Urinary bladder (tissue), 4 donors: ENCODE measurements at places on chromosomes 16 and 17. TPM values are rescaled to one million over a fixed set of nuclear protein-coding genes. Genes with fewer than 3 reads are reported as not detected.

DNA sequence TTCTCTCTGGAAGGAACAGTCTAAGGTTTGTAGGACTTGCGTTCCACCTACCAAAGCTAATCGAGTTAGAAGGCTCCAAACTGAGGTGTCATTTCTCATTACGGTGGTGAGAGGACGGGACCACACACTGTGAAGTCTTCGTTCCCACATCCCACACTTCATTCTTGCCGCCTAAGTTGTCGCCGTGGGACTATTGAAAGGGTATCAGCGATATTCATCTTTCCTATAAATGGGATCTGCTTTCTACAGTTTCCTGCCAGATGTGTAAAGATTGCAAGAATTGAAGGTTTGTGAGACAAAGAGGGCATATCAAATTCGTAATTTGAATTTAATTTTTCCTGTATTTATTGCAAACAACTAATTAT is 608 bp upstream of the TRIM37 start:
- no peak for DNase-seq

Gene RANBP10
- total RNA-seq, result 6.0 TPM

Gene SPAG7
- total RNA-seq, result 35.2 TPM

GRCh38 chr16:31138621-31139578 is 3.4 kb upstream of the PRSS8 start:
- DNase-seq, result peak; percentile 67

Gene IRF8
- 20.6 TPM for total RNA-seq

GRCh38 chr17:6523330-6523729 is 33.0 kb downstream of the PITPNM3 start:
- no peak for DNase-seq

DNA sequence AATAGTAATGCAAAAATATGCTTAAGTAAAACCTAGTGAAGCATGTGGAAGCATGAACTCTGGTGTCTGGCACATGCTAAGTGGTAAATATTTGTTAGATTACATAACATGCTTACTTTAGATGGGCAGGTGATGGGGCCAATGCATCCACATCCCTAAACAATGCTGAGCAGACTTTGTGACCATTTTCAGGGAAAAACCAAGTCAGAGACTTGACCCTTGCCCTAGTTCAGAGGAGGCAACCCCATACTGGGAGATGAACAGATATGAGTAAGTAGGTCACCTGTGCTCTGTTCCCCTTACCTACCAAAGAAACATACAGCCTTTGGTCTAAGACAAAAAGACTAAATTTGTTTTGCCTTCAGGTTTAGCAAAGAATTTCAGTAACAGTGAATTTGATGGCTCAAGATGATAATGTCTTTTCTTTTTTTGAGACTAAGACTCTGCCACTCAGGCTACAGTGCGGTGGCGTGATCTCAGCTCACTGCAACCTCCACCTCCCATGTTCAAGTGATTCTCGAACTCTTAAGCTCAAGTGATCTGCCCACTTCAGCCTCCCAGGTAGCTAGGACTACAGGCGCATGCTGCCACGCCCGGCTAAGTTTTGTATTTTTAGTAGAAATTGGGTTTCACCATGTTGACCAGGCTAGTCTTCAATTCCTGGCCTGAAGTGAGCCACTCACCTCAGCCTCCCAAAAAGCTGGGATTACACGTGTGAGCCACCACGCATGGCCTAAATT is 91.4 kb downstream of the HIC1 start:
- DNase-seq, result no peak

DNA sequence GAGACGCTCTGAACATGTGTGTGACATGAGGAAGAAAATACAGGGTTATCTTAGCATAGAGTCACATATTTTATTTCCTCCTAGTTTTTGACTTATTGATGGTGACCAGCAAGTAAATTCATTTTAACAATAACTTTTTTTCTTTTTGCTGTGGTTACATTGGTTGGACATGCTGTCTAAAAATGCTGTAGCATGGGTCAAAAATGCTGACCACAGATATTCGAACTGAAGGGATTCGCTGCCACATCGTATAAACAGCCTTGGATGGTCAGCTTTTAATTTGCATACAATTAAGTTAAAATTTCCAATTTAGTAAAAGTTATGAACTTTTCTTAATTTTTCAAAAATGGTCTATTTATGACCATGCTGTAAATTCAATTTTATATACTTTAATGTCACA is 30.5 kb downstream of the RPGRIP1L start:
- no peak for DNase-seq

GRCh38 chr16:83711069-83711468 is 96.7 kb upstream of the HSBP1 start:
- no peak for DNase-seq

GRCh38 chr17:16551878-16552636 is 16.9 kb downstream of the ZNF287 start:
- DNase-seq, result no peak

GRCh38 chr17:69954241-69954925 is 120.6 kb upstream of the KCNJ16 start:
- no peak for DNase-seq

DNA sequence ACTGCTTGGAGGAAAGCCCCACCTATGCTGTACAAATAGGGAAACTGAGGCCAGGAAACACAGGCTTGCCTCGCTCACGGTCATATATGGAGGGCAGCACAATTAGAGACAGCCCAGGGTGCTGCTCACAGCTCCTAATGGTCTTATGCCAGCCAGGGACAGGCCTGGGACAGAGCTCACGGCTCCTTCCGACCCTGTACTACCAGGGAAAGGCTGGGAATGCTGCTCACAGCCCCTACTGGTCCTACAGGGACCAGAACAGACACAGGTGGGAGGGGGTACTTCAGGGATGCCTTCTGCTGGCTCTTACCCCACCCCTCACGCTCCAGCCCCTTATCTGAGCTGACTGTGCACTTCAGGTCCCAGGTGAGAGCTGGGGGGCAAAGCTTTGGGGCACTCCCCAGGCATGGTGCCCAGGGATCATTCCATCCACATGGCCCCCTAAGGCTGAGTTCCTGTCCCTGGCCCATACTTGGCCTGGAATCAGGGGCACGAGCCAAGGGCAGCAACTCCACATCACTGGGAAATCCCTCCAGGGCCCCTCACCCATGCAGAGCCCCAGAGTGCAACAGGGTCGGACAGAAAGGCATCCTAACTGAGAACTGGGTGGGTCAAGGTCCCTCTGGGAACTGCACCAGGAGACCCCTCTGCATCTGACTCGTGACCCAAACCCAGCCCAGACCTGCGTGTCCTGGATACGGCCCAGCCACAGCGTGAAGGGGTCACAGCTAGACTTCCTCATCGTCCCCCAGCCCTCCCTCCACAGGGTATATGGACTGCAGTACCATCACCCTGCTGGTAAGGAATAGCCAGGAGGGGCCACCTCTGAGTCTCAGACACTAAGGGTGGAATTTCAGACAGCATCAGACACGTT is 5.9 kb downstream of the RHBDF1 start:
- DNase-seq, result no peak

- no peak for DNase-seq
Measured at GRCh38 chr17:27996202-27997043, 46.1 kb upstream of the NLK start.

GRCh38 chr17:72662827-72663190 is 429.7 kb downstream of the SLC39A11 start:
- DNase-seq, result no peak

DNA sequence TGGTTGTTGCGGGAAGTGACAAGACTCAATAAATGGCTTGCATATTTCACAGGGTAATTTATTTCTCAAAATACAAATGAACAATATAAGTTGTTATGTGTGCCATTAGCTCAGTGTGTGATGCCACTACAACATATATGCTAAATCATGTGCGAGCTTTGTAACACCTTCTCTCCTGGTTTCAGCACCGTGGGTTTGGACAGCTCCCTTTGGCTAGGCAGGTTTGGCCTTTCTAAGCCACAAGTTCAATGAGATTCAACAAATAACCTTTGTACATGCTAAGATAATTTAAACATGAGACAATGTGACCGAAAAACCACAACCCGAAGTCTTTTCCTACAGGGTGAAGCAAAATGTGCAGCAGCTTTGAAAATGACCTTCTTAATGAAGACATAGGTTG is 563.9 kb downstream of the TMEM114 start:
- DNase-seq, result no peak

- DNase-seq, result no peak
Measured at GRCh38 chr16:74738113-74738541, 36.5 kb downstream of the FA2H start.

GRCh38 chr16:66872559-66872942 is 7.8 kb upstream of the PDP2 start:
- DNase-seq, result no peak

DNA sequence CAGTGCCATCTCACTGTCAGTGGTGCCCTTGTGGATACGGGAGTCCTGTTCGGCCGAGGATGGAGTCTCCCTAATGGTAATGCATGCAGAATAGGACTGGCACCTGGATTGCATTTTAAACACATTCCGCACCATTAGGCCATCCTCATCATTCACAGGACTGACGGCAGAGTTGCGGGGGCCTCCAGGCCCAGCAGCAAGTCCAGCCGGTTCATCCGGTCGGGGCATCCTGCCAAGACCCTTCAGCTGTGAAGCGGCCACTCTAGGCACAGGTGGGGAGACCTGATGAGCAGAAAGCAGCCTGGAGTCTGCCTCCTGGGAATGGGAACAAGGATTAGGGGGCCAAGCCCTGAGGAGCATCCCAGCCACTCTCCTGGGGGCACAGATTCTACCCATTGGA is 90.3 kb upstream of the XYLT1 start:
- DNase-seq, result no peak

DNA sequence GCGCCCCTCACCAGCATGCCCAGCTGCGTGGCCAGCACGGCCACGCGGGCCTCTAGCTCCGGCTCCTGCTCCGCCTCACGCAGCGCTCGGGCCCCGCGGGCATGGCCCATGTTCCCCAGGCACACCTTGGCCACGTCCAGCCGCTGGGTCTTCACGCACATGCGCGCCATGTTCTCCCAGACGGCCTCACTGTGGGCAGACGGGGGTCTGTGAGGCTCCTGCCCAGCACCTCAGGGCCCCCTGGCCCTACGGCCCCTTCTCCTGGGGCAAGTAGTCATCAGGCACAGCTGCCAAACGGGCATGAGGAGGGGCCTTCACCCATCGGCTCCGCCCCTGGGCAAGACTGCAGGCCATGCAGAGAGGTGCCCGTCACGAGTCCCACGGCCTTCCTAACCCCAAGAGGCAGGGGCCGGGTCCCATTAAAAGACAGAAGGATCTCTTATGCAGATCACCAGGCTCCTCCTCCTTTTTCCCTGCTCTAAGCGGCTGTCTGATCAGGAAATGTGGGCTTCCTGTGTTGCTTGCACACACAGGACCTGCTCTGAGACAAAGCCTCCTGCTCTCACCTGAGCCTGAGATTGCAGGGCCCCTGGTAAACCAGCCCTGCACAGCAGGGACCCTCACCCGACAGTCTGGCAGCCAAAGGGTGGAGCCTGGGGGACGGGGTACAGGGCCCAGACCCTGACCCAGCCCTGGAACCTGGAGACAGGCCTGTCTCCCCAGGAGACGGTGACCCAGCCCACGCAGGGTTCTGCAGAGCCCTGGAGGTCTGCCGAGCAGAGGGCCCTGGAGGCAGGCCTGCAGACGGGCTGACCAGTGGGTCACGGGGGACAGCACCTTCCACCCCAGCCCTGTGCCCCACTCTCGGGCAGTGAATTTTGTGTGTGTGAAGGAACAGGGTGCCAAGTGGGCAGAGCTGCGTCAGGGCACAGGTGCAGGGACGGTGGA is 6.6 kb upstream of the TMEM204 start:
- DNase-seq, result no peak

Gene CTRB2
- total RNA-seq, result not detected

DNA sequence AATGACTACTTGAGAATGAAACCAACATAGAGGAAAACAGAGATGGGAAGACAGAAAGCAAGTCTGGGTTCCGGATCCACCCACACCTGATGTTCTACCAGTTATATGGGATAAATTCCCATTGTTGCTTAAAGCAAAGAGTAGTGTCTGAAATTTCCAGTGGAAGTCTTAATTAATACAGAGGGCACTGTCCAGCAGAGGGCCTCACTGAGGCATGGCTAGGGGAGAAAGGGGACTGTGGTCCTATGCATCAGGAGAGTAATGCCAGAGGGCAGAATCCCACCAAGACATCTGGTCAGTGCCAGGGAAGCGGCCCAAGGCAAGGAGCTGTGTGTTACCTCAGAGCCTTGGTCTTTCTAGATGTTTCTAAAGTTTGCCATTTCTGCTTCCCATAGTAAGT is 7.5 kb upstream of the UMOD start:
- no peak for DNase-seq

- no peak for DNase-seq
Measured at GRCh38 chr17:56292010-56292409, 138.7 kb downstream of the ANKFN1 start.

DNA sequence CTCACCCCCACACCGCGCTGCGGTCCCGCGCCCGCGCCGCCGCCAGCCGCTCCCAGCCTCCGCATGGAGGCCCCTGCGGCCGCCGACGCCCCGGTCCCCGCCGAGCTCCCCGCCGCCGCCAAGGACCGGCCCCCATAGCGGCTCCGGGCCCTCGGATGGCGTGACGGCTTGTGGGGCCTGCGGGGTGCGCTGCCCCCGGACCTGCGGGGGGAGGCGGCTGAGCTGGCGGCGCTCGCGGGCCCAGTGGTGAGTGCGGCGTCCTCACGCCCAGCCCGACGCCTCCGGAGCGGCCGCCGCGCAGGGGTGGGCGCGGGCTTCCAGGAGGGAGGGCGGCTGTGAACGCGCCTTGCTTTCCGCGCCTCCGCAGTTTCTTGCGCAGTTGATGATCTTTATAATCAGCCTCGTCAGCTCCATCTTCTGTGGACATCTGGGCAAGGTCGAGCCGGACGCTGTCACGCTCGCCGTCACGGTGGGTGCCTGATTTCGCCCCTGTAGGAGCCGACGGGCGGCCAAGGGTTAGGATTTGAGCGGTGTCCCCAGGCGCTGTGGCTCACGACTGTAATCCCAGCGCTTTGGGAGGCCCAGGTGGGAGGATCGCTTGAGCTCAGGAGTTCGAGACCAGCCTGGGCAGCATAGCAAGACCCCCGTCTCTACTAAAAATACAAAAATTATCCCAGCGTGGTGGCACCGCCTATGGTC is 46.4 kb downstream of the SLC47A1 start:
- no peak for DNase-seq

- DNase-seq, result no peak
Measured at GRCh38 chr17:9880582-9880999, 24.5 kb downstream of the RCVRN start.

DNA sequence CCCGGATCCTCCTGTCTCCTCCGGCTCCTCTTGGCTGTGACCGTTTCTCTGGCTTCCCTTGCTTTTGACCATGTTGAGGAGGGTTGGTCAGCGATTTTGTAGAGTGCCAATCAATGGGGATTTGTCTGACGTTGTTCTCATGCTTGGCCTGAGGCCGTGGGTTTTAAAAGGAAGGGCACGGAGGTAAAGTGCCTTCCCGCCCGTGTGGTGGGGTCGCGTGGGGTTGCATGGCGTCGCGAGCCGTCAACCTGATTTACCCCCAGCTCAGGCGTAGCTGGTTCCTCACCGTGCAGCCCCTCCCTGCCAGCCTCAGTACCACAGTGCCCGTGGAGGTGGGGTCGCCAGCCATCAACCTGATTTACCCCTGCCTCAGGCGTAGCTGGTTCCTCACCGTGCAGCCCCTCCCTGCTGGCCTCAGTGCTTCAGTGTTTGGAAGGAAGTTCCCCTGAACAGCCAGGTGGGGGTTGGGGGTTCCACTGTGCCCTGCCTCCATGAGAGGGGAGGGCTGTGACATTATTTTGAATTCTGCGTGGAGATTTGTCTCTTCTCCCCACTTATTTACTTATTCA is 5.0 kb downstream of the TPSAB1 start:
- DNase-seq, result no peak
